NCI-H1048 (cell line): ENCODE measurements at places on chromosomes 16 and 17.

GRCh38 chr16:749010-749409, 8.2 kb upstream of the CIAO3 start:
- no peak for DNase-seq

DNA sequence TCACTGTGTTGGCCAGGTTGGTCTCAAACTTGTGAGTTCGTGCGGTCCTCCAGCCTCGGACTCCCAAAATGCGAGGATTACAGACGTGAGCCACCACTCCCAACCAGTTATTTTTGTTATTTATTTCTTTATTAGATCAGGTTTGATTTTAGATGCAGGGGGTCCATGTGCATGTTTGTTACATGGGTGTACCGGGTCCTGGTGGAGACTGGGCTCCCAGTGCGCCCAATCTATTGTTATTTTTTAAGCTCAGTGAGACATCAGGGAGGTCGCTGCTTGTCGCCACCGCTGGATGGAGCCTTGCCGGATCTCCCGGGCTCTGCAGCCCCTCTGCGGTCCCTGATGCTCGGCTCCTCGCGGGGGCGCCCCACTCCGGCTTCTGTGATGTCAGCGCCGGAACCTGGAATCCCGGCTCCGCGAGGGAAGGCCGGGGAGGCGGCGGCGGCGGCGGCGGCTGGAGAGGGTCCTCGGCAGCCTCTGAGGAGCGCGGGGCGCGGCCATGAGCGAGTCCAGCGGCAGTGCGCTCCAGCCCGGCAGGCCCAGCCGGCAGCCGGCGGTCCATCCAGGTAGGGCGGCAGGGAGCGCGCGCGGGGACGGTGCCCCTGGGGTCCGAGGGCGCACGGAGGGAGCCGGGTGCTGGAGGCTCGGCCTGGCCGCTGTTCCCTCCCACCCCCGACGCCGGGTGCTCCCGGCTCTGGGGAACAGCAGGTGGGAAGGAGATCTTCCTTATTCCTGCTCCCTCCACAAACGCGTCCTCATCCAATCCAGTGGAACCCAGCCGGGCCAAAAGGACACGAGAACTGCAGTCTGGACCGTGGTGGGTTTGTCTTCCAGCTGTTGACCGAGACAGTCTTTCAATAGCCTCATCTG, at the start of gene TMC7:
TMC7 (plus strand) TSS at position 370 of the 870 bp plus-strand sequence; CDS start at position 500, 130 bp downstream.
- no peak for DNase-seq

DNA sequence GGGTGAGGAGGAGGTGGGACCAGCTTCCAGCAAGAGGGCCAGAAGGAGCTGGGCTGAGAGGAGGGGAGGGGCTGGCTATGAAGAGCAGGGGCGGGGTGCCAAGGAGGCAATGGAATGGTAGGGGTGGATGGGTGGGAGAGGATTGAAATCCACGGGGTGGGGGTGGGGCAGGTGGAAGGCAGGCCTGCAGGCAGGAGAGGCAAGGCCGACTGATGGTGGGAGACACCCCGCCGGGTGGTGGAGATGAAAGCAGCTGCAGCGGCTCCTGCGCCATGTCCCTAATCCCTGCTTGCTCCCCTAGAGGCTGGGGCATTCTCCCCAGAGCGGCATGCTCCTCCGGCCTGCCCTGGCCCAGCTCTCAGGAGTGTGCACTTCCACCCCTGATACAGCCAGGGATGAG, 27.8 kb upstream of the TAC4 start:
- no peak for DNase-seq

GRCh38 chr17:38339891-38340290, 3.9 kb downstream of the GPR179 start:
- no peak for DNase-seq

- DNase-seq, result no peak
These were observed 2.3 kb downstream of the PIEZO1 start for GRCh38 chr16:88782454-88783390.

DNA sequence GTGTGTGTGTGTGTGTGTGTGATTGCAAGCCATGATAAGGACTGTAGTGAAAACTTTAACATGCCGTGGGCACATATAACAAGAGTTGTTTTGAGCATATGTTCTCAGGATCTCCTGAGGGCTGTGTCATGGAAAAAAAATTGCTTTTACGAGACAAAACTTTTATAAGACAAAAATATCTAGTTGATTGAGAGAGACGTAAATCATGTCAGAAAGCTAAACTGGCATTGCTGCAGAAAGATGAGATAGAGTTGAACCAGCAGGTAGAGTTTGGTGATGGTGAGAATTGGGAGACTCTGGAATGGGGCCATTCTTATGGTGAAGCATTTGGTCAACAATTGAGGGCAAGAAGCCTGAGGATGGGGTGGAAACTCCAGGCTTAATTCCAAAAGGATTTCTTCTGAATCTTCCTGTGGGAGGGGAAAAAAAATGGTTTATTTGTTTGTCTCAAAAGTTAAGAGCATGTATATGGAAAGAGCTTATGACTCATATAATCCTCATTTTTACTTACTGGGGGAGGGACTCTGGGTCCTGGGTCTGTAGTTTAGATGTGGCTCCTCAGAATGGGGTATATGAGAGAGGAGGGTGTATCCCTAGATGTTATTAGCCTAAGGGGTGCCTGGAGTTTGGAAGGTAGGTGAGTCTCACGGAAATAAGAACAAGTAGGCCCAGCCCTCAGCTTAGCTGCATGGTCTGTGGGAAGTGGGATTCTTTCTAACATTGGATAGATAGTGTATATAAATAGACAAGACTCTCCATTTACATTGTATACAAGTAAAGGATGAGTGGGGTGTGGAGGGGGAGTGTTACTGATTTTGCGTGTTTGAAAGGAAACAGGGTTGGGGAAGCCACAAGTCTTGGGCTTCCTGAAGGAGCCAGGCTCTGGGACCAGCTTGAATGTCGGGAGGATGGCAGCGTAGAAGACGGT, 7.1 kb downstream of the MINK1 start:
- no peak for DNase-seq

DNA sequence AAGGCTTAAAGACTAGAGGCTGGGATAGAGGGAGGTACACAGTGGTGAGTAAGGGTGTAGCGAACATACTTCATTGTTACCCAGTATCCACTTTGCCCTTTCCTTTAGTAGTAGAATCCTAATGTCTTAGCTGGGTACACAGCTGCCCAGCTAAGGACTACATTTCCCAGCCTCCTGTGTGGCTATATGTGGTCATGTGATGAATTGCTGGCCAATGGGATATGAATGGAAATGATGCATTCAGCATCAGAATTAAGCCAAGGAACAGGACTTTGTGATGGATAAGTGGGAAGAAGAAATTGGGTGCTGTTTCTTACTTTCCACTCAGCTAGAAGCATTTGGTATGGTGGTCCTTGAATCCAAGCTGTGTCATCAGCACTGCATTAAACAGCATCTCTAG, 55.9 kb downstream of the FOXL1 start:
- DNase-seq, result no peak

DNA sequence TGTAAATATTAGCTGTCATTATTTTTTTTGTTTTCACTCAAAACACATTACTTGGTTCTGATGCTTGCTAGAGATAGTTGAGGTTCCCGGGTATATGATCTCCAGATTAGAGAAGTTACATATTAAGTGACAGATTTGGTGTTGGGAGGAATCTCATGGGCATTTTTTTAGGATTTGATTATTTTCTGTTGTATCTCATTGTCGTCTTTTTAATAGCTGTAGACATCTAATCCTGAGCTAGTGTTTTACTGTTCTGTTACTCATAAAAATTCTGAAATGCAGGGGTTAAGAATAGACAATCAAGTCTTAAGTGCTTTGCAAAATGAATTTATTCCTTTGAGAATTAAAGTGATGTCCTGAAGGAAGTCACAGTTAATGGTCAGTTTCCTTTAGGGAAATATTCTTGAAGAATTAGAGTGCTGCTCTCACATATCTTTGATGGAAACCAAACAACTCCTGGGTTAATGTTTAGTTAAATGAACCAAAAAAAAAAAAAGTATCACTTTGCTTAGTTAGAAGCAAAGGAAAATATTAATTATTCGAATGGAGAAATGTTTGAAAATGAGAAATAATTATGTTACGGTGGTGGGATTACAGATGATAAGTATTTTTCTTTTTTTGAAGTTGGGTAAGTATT, 251.7 kb upstream of the CACNG5 start:
- no peak for DNase-seq

DNA sequence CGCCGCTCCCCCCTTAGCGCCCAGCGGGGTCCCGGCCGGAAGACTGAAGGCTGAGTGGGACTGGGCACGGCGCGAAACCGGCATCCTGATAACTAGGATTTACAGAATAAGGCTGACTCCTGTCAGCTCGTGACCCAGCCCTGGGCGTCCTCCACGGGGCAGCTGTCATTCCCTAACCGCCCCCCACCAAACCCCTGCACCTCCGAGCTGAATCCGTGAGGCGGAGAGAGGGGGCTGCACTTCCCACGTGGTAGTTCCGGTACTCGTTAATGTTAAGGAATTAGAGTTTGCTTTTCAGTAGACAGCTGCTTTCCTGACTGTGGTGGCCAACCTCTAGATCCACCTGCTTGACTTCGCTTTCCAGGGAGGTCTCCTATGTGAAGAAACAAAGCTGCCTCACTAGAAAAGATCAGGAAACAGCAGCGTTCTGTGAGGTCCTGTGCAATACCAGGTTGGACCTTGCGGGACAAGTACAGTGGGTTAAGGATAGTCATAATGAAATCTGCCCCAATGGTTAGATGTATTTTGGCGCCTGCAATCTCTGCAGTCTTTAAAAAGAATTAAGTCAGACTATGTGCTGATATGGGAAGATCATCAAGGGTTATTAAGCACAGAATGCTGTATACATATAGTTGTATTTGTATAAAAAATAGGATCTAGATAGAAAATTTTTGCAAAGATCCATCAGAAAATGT, 1.1 kb upstream of the WBP2 start:
- DNase-seq, result no peak

GRCh38 chr17:82795615-82796014, 43.8 kb downstream of the TBCD start:
- DNase-seq, result no peak

DNA sequence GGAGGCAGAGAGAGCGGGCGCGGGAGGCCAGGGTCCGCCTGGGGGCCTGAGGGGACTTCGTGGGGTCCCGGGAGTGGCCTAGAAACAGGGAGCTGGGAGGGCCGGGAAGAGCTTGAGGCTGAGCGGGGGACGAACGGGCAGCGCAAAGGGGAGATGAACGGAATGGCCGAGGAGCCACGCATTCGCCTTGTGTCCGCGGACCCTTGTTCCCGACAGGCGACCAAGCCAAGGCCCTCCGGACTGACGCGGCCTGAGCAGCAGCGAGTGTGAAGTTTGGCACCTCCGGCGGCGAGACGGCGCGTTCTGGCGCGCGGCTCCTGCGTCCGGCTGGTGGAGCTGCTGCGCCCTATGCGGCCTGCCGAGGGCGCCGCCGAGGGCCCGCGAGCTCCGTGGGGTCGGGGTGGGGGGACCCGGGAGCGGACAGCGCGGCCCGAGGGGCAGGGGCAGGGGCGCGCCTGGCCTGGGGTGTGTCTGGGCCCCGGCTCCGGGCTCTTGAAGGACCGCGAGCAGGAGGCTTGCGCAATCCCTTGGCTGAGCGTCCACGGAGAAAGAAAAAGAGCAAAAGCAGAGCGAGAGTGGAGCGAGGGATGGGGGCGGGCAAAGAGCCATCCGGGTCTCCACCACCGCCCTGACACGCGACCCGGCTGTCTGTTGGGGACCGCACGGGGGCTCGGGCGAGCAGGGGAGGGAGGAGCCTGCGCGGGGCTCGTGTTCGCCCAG, 1.2 kb upstream of the CBX4 start:
- DNase-seq, result no peak

DNA sequence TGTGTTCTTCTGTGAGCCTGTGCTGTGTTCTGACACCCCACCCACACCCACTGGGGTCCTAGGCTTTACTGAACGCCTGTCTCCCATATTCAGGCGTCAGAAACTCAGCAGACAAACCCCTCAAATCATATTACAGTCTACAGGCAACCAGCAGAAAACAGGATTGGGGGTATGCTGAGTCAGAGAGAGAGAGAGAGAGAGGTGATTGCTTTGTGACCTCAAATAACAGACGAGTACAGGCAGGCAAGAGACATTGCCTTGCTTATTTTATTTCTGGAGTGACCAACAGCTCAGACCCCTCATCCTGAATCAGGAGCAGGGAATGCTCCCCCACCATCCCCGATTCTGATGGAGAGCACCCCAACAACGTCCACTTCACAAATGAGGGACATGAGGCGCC, 473.9 kb downstream of the PMP22 start:
- DNase-seq, result no peak

DNA sequence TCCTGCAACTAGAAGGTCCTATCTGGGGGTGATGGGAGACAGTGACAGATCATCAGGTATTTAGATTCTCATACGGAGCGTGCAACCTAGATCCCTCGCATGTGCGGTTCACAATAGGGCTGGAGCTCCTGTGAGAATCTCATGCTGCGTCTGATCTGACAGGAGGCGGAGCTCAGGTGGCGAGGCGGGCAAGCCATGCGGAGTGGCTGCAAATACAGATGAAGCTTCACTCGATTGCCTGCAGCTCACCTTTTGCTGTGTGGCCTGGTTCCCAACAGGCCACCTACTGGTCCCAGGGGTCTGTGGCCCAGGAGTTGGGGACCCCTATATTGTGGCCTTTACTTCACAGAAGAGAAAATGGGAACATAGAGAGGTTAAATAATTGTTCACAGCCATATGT, 200.4 kb downstream of the IRF8 start:
- DNase-seq, result no peak

GRCh38 chr17:9021992-9022572, 772 bp downstream of the NTN1 start:
- DNase-seq, result no peak

DNA sequence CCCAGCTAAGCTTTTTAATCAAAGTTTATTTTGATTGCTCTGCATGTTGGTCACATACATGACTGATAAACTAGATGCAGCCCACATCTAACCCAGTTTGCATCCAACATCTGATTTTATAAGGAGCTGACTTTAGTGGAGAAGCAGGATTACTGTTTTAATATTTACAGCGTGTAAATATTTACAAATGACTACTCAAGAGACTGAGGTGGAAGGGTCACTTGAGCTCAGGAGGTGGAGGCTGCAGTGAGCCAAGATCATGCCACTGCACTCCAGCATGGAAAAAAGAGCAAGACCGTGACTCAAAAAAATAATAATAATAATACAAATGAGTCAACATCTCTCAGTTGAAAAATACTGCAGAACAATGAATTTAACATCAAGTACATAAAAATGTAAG, 50.8 kb downstream of the PARN start:
- DNase-seq, result no peak
